ENCODE measurements at places on chromosomes 11 and 22.

DNA sequence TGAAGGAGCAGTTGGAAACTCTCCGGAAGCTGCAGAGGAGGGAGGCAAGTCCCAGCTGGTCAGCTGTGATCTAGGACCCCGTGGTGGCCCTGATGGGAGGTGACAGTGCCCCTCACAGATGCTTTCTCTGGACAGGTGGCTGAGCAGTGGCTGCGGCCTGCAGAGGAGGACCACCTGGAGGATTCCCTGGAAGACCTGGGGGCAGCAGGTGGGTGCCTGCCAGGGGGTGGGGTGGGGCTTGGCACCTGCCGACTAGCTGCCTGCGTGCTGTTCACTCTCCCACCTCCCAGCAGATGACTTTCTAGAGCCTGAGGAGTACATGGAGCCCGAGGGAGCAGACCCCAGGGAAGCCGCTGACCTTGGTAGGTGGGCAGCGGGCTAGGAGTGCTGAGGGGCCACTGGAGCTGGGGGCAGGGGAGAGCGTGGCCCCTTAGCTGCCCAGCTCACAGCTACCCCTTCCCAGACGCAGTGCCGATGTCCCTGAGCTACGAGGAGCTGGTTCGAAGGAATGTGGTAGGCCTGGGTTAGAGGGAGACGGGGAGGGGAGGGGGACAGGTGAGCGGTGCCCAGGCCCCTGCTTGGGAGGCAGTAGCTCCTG, 3.1 kb downstream of the SCO2 start:
- DNase-seq: no peak

GRCh38 chr11:27217948-27218420, 145.0 kb downstream of the CCDC34 start:
- no peak for DNase-seq

- DNase-seq: peak; percentile 27
Measured at GRCh38 chr22:32531931-32532819, 57.6 kb downstream of the FBXO7 start.

DNA sequence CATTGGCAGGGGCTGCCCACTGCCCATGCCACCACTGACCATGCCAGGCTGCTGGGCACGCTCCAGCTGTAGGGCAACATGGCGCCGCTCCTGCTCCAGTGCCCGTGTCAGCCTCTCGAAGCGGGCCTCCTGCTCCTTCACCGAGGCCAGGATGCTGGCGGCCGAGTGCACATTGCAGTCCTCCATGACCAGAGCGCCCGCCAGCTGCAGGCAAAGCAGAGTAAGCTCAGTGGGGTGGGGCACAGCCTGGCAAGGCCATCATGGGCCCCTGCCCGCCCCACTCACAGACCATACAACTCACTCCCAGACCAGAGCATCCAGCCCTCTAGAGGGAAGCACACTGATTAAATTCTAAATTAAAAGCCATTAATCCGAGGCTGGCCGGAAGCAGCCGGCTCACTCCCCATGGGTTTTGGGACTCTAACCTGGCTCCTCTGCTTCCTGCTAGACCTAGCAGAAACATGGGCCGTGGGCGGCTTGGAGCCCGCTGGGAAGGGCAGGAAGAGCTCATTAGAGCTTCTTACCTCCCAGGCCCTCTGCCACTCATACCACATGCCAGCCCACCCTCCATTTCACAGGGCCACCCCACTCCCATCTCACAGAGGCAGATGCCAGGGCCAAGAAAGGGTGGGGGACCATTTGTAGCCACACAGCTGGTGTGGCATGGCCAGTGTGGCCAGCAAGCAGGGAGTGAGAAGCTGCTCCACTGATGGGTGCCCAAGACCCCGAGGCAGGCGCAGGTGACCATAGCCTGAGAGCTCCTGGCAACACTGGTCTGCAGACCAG, 25.8 kb downstream of the ARVCF start:
- DNase-seq: no peak

- DNase-seq: no peak
Measured at GRCh38 chr11:4065601-4066377, 28.8 kb upstream of the RRM1 start.

DNA sequence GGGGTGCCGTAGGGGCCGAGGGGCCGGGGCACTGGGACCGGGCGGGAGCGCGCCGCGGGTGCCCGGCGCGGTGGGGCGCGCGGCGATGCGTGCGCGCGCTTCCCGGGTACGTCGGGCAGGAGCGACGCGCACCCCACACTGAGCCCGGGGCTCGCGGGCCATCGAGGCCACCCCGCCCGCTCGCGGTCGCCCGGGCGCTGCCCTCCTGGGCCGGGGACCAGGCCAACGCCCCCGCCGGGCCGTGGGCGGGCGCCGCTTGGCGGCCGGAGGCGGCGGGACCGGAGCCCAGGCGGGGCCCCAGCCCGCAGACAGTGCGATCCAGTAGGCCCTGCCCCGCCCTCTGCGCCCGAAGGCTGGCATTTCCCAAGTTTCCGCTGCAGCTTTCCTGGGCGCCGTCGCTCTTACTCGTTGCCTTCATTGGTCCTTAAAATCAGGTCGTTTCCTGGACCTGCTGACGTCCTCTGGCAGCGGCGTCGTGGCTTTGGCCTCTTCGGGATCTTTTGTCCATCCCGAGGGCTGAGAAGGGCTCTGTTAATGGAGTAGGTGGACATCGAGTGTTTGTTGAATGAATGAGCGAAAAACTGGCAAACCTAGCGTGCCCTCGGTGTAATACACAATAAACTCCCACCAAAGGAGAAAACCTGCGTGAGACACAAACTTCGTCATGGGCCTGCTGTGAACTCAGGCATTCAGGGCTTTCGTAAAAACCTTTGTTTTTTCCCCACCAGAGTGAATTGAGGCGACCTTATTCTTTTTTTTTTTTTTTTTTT, 638 bp downstream of the PARVA start:
- DNase-seq: peak; percentile 73

DNA sequence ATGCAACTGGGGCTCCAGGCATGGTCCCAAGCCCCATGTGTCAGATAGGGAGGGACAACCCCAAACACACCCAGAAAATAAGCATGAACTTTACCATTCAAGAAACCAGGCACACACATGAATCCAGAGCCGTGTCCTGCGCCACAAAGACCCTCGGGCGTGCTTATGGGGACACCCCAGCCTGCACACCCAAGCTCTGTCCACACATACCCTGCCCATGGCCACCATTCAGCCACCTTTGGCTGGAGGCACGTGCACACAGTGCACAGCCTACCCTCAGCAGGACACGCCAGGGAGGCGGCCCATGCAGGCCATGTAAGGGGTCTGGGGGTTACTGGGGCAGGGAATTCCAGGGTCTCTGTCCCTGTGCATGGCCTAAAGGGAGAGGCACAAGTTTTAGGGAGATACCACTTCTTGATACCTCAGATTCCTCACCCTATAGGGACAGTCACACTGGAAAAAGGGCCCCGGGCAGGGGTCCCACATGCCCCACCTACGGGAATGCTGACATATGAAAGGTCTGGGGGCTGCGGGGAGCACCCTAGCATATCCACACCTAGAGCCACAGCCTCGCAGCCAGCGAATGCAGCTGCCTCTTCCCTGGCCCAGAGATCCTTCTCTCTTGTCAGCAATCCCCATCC, 20.6 kb downstream of the PACSIN2 start:
- DNase-seq: no peak

DNA sequence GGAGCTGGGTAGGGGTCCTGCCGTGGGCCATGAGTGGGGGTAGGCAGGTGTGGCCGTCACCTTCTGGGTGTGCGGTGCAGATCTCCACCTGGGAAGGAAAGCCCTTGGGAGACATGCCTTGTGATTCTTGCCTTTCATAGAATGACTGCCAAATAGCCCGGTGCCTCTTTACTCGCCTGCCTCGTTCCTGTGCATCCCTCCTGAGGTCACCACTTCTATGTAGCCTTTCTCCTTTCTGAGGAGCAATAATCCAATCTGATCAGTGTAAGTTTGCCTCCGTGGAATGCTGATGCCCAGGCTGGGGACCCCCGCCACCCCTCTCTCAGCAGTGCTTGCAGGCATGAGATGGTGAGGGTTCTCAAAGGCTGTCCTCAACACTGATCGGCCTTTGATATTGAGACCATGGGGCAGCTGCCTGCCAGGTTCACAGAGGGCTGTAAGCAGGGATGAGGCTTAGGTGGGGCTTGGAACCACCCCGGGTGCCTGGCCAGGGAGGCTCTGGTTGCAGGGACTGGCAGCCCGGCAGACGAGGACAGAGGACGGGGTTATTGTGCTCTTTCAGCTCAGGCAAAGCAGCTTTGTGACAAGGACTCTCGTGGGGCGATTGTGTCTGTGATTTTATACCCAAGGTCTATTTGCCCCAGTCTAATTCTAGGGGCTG, 86.1 kb upstream of the WNT7B start:
- DNase-seq: no peak

DNA sequence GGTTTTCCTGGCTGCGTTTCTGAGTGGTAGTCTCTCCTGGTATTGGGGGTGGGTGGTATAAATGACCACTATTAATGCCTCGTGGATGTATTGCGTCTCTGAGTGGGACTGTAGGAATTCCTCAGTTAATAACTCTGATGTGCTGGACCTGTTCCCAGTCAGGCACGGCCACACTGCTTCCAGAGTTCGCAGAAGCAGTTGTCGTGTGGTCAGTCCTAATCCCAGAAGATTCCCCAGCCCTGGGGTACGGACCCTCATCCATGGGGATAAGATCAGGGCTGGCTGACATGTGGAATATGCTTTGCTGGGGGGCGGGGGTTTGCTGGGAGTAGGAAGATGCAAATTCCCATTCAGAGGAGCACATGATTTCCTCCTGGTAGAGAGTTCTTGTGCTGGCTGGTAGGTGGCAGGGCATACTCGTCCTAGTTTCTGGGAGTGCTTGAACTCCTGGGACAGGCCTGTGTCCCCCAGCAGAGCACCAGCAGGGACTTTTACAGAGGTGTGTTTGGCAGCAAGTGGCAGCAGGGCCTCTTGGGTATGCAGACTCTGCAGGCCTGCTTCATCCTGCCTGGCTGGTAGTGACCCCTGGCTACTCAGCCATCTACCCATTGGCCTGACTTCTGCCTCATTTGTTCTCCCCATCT, 157.4 kb downstream of the NAV2 start:
- DNase-seq: no peak

DNA sequence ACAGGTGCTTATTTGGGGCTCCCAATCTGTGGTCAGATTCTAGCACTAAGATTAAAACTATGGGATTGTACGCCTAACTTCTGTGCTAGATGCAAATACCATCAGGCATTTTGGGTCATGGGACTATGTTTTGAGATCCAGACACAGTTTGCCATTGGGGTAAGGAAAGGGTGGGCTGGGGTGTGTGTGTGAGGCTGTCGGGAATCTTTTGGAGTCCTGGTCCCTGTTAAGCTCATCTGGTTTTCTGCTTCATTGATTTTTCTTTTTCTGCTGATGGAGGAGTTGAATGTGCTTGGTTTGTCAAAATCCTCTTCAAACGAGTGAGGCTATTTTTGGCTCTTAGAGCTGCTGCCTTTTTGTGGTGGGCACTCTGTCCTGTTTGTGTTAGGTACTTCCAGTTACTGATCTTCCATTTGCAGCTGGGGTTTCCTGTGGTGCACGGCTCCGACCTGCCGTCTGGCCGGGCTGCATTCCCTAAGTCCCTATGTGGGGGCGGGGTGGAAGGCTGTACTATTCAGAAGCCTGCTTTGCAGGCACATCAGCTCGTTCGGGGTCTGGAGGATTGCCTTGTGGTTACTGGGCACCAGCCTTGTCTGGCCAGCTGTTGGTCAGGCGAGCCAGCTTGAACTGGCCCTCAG, 2.9 kb downstream of the BCR start:
- peak; percentile 70 for DNase-seq

- no peak for DNase-seq
Measured at GRCh38 chr11:73916435-73916834, 34.4 kb upstream of the DNAJB13 start.

DNA sequence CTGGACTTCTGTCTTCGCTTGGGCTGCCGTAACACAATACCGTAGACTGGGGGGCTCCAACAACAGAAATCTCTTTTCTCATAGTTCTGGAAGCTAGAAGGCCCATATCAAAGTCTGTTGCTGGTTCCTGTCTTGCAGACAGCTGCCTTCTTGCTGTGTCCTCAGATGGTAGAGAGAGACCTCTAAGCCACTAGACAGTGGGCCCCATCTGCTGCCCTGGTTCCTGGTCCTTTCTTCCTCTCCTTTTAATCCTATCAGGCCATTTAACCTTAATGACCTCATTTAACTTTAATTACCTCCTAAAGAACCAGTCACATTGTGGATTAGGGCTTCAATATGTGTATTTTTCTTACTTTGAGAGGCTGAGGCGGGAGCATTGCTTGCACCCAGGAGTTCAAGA, 9.4 kb downstream of the CEP164 start:
- DNase-seq: no peak

DNA sequence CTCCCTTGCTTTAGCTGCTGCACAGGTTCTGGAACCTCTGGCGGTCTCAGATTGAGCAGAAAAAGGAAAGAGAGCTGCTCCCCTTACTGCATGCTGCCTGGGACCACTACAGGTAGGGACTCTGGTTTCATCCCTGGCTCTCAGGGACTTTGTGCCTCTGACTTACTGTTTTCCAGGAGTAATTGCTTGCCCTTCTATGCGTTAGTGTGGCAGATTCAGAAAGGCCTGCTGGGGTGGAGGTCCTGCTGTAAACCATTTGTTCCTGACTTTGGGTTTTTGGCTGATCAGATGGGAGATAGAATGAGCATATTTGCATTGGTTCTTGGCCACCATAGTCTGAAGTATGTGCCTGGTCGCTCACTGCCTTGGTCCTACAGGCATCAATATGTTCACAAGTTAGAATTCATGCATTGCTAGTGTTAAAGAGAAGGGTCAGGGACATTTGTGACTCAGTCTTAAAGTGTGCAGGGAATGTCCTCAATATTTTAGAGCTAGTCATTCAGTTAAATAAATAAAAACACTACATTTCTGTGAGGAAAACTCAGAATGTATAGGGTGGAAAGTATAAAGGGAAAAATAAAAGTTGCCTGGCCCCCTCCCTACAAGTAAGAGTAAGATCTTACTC, 78.0 kb downstream of the PISD start:
- no peak for DNase-seq

GRCh38 chr11:8967184-8967583, 2.9 kb upstream of the TMEM9B start:
- no peak for DNase-seq

DNA sequence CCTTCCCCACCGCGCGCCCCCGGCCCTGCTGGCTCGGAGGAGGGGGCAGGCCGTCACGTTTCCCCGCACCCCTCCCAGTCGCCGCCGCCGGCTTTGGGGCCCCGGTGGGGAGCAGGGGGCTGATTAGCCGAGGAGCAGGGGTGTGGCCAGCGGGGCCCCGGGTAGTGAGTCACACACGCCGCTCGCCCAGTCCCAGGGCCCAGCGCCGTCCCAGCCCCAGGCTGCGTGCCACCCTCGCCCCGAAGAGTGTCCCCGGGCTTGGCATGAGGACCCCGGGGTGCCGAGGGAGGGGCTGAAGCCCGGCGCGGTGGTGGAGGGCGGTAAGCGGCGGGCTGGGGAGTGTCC, 34.4 kb downstream of the PRDM11 start:
- peak; percentile 39 for DNase-seq

- DNase-seq: no peak
Measured at GRCh38 chr11:101817581-101817980, 97.2 kb upstream of the CEP126 start.
